Hepatocyte (in vitro differentiated cells): ENCODE measurements at places on chromosomes 12 and 14. TPM values are rescaled to one million over a fixed set of nuclear protein-coding genes. Genes with fewer than 3 reads are reported as not detected.

Gene PIWIL1
- not detected in 2 replicates for total RNA-seq

Gene PDZRN4
- total RNA-seq: 1.8 and 2.3 TPM in 2 replicates

Gene LRTM2
- total RNA-seq: not detected in 2 replicates

Gene RERGL
- total RNA-seq: 0.70 and 0.80 TPM in 2 replicates

Gene PLEKHD1
- total RNA-seq: not detected in 2 replicates

Gene DPY19L2
- total RNA-seq: 11.0 and 11.6 TPM in 2 replicates

Gene VASH1
- total RNA-seq: 4.8 and 6.8 TPM in 2 replicates

Gene RHOJ
- 3.2 and 9.6 TPM in 2 replicates for total RNA-seq

Gene KRT8
- 1,376 and 1,381 TPM in 2 replicates for total RNA-seq

Gene ZNF26
- total RNA-seq: 11.9 and 15.2 TPM in 2 replicates

Gene SLC24A4
- 0.28 and 0.50 TPM in 2 replicates for total RNA-seq

Gene ZC2HC1C
- 1.7 and 14.9 TPM in 2 replicates for total RNA-seq

Gene OVCH1
- 0.12 and 0.53 TPM in 2 replicates for total RNA-seq

Gene GLI1
- total RNA-seq: 5.9 and 7.6 TPM in 2 replicates

Gene KCNJ8
- total RNA-seq: 37.3 and 48.3 TPM in 2 replicates

DNA sequence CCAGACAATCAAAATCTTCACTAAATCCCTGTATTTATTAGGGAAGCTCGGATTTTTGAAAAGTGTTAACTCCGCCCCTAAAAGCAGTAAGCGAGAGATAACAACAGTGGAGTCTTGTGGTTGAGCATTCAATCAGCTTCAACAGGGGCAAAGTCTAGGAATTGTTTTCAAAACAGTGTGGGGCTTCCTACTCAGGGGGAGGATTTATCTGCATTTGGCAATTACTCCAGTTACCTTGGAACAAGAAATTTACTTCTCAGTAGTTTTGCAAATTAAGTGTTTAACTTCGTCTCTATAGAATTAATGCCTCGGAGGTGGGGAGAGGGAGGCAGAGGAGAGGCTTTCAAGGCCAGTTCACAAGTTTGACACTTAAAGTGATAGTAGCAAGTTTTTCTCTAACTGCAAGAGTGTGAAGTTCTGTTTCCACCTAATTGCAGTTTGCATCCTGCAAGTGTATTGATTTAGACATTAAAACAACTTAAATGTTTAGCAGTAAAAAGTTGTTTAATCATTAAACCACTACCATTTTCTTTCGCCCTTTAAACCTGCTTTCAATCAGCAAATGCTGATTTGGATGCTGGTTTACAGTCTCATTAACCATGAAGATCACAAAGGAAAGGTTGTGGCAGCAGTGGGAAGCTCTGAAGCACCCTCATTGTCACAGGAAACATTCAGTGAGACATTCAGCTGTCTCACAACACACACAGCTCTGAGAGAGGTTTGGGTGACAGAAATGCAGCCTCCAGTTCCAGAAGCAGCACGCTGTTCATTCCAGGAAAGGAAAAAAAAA, 102.0 kb downstream of the HMGA2 start:
- peak; percentile 26 for DNase-seq

DNA sequence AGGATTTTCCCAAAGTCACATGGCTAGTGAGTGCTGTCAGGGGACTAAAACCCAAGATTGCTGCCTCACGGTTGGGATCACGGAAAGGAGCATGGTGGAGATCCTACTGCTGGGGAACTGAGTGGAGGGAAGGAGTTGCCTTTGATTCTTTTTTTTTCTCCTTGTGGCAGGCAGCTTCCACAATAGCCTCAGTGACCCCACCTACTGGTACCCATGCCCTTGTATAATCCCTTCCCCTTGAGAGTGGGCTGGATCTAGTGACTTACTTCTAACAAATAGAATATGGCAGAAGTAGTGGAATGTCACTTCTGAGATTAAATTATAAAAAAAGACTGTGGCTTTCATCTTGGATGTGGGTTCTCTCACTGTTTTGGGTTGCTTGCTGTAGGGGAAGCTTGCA, 135.7 kb downstream of the DICER1 start:
- DNase-seq: no peak

DNA sequence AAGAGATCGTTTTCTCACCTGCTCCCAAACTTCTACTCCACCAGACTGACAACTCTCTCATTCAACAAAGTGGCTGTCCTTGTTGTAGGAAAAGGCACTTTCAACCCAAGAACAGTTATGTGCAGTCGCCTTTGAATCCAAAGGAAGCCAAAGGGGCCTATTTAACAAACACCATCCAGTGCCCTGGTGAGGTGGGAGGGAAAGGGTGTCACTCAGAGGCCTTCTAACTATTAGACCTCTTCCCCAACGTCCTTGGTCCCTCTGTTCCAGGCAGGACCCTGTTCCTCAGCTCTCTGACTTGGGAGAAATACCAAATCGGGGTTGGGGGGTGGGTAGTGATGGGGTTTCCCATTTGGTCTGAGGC, 3.2 kb downstream of the SIX4 start:
- no peak for DNase-seq

- DNase-seq: no peak
These were observed 396.9 kb downstream of the TMTC2 start for GRCh38 chr12:83083616-83084015.

DNA sequence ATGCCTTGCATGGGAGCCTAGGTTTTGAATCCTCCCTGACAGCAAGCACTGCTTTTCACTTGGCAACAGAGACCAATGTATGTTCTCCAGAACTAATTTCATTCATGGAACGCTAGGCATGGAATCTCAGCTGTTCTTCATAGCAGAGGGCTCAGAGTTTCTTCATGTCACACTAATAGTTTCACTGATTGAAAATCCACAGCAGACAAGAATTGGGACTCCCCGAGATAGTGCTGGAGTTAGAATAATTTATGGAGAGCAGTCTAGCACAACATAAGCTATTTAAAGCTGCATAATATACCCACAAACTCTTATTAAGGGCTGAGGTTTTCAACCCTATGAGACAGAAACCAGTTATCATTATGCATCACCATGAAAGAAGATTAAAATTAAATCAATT, 342.5 kb downstream of the TMEM132D start:
- DNase-seq: no peak

DNA sequence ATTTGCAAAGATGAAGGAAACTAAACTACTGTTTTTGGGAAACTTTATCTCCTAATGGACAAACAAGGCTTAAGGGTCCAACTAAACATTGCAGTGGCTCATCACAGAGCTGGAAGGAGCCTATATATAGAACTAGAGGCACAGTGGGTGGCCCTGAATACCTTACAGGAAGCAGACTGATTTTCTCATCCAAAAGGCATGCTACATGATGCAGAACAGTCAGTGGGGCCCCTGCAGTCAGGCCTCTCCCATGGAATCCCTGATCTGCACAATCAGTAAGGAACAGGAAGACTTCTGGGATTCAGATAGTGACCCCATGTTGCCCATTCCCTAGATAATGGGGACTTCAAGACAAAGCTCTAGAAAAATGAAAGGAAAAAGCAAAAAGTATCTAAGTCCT, 1.9 kb upstream of the LLPH start:
- DNase-seq: peak; percentile 53

- no peak for DNase-seq
These were observed 5.7 kb upstream of the RABGGTA start for GRCh38 chr14:24277071-24277470.

GRCh38 chr14:82757776-82758175, 1224.1 kb upstream of the SEL1L start:
- DNase-seq: no peak

- DNase-seq: peak; percentile 51
These were observed 1.1 kb upstream of the HOXC4 start for GRCh38 chr12:54052438-54053002.

GRCh38 chr12:110349096-110349495, 54.4 kb downstream of the ANAPC7 start:
- no peak for DNase-seq
